ENCODE measurements at places on chromosomes 16 and 17. TPM values are rescaled to one million over a fixed set of nuclear protein-coding genes. Genes with fewer than 3 reads are reported as not detected.

Gene CD300E
- not detected for total RNA-seq

Gene MMP25
- 0.90 TPM for total RNA-seq

Gene GRAPL
- total RNA-seq: 0.23 TPM

Gene OR3A3
- not detected for total RNA-seq

Gene MYH8
- not detected for total RNA-seq

Gene MT3
- 0.28 TPM for total RNA-seq

Gene PRSS36
- 0.70 TPM for total RNA-seq

Gene CHP2
- 0.05 TPM for total RNA-seq

Gene FLII
- 247 TPM for total RNA-seq

Gene PTX4
- total RNA-seq: not detected

Gene NSRP1
- total RNA-seq: 26.1 TPM

Gene NIP7
- 72.3 TPM for total RNA-seq

Gene GSG1L
- not detected for total RNA-seq

Gene STXBP4
- 3.5 TPM for total RNA-seq

Data from A549 treated with CORT108297 at 1 μM for 4 hours (cell line).